ENCODE measurements at places on chromosomes 4 and X. TPM values are rescaled to one million over a fixed set of nuclear protein-coding genes. Genes with fewer than 3 reads are reported as not detected.

DNA sequence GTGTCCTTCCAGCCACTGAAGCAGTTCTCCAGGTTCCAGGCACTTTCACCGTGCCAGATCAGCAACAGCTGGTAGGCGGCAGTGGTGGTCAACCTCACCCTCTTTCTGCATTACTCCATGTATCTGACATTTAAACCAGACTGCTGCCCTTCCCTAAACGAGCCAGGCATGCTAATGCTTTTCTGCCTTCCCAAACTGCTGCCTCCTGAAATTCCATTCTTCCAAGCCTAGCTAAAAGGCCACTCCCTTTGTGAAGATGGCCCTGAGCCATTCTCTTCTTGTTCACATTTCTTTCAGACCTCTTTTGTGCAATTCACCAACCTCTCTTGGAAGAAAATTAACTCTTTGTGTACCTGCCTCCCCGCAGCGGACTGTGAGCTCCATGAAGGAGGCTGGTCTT, 73.7 kb downstream of the CHST7 start:
- no peaks in the 10 kb centered on the region for H3K36me3 ChIP-seq
- DNase-seq, result no peak
- no peaks in the 10 kb centered on the region for H3K27me3 ChIP-seq
- H3K4me3 ChIP-seq, result no peak overlapping the region
- no peak overlapping the region for H3K27ac ChIP-seq

- no peaks in the 10 kb centered on the region for H3K27me3 ChIP-seq
- no peaks in the 10 kb centered on the region for H3K4me1 ChIP-seq
- H3K4me3 ChIP-seq, result no peak overlapping the region
- no peak overlapping the region for H3K27ac ChIP-seq
- DNase-seq, result no peak
- H3K36me3 ChIP-seq, result no peaks in the 10 kb centered on the region
Observed at GRCh38 chr4:171025776-171026175, 787.4 kb upstream of the GALNTL6 start.

DNA sequence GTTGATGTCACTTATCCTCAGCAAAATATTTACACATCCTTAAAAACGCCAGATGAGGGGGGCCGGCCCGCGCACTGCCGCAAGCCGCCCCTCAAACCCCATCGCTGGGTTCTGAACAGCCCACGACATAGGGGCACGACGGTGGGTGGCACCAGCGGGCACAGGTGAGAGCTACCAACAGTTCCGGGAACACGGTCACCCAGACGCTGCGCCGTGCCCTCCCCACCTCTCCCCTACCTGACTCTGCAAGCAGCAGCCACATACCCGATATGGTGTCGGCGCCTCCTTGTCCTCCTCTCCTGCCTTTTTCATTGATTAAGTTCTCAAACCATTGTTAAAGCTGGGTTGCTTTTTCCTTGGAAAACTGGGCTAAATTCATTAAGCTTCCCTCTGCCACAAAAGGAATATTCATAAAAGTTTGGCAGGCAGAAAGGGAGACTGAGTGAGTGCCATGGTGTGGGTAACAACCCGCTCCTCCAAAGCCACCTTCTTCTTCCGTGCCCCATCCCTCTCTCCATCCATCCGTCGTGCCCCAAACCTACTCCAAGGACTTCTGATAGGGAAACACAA, 1.4 kb downstream of the RAI2 start:
- no peaks in the 10 kb centered on the region for H3K36me3 ChIP-seq
- peak overlapping the region; percentile 78 for H3K27ac ChIP-seq
- no peak for DNase-seq
- H3K4me1 ChIP-seq, result peaks cover 21% of the 10 kb centered on the region

- no peaks in the 10 kb centered on the region for H3K27me3 ChIP-seq
- DNase-seq, result no peak
- no peak overlapping the region for H3K4me3 ChIP-seq
- H3K36me3 ChIP-seq, result no peaks in the 10 kb centered on the region
Observed at GRCh38 chr4:81664079-81664478, 192.4 kb upstream of the RASGEF1B start.

GRCh38 chr4:2436301-2436700, 17.5 kb downstream of the CFAP99 start:
- no peak overlapping the region for H3K4me3 ChIP-seq
- no peaks in the 10 kb centered on the region for H3K36me3 ChIP-seq
- no peak overlapping the region for H3K27ac ChIP-seq
- H3K27me3 ChIP-seq, result no peaks in the 10 kb centered on the region

GRCh38 chr4:184459413-184459812, 14.9 kb downstream of the IRF2 start:
- DNase-seq, result no peak
- no peaks in the 10 kb centered on the region for H3K27me3 ChIP-seq
- H3K4me1 ChIP-seq, result peaks cover 41% of the 10 kb centered on the region
- no peaks in the 10 kb centered on the region for H3K36me3 ChIP-seq
- no peak overlapping the region for H3K27ac ChIP-seq
- no peak overlapping the region for H3K4me3 ChIP-seq

The NXF2 gene
- total RNA-seq, result not detected

- no peaks in the 10 kb centered on the region for H3K27me3 ChIP-seq
- peaks cover 8% of the 10 kb centered on the region for H3K4me1 ChIP-seq
- no peak overlapping the region for H3K4me3 ChIP-seq
- no peaks in the 10 kb centered on the region for H3K36me3 ChIP-seq
- no peak overlapping the region for H3K27ac ChIP-seq
Observed at GRCh38 chr4:165580351-165580905, 201.6 kb downstream of the CPE start.

The HTN1 gene
- total RNA-seq, result not detected

DNA sequence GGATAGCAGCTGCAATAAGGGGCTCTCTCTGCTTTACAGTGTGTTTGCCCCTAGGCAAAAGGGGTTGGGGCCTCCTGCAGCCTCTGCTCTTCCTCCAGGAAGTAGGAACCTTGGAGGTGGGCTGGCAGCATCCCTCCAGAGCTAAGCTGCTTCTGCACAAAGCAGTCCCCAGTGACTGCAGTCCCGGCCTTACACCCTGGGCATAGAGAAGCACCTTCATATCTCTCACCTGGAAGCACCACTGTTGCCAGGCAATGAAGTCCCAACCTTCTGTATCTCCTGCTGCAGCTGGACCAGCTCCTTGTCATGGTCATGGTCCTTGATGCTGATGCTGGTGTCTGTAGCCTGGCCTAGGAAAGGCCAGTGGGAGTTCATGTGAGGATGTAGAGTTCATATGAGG, 171.1 kb upstream of the TET2 start:
- no peak overlapping the region for H3K27ac ChIP-seq
- no peaks in the 10 kb centered on the region for H3K36me3 ChIP-seq
- no peaks in the 10 kb centered on the region for H3K27me3 ChIP-seq
- no peaks in the 10 kb centered on the region for H3K4me1 ChIP-seq
- DNase-seq, result no peak

DNA sequence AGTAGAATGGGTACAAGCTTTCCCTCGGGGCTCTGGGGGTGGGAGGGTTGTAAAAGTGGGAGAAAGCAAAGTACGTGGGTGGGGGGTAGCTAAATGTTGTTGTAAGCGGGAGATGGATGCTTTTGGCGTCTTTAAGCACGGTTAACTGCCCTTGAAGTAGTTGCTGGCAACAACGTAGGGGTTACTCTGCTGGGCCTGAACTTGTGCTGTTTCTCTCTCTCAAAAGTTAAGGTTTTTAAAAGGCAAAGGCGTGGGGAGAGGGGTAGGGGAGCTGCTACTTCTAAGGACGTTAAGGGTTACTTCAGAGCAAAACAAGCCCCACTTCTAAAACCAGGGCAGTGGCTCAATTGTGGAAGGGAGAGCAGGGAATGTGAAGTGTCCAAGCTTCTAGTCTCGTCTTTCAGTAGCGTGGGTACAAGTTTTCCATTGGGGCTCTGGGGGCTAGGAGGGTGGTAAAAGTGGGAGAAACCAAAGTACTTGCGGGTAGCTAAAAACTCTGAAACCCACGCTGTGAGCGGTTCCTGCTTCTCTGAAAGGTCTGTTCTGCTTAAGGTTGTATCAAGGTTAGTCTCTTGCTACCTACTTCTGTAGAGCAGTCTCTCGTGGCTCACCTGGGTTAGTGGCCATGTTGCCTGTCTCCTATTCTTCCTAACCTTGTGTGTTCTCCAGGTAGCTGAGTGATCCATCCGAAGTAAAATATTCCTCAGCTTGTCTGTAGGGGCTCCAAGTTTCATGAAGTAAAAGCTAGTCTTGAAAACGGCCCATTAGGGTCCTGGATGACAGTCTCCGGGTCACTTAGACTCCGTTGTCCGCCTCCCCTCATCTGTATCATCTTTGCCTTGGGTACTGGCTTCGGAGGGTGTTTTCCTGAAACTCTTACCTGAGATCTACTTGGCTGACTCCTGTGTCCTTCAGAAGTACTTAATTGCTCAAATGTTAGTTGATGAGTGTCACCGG, 1.7 kb upstream of the WDR1 start:
- peak overlapping the region; percentile 98 for H3K27ac ChIP-seq
- peaks cover 22% of the 10 kb centered on the region for H3K36me3 ChIP-seq
- no peak for DNase-seq
- peak overlapping the region; percentile 76 for H3K4me3 ChIP-seq
- H3K27me3 ChIP-seq, result no peaks in the 10 kb centered on the region

The THAP9 gene
- 3.7 TPM for total RNA-seq

DNA sequence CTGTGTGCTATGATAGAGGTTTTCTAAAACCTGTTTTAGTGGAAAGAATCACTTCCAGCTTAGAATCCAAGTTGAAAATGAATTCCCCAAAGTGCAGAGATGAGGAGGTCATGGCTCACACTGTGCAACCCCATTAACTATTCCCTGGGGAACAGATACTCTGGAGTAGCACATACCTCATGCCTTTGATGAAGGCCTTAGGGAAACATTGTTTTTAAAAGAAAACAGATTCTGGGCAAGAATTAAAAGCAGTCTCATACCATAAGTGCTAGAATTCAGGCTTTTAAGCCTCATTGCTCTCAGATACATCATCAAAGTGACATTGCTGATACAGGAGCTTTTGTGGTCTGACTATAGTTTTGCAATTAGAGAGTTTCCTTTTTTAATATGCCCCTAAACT, 115.1 kb downstream of the NDST4 start:
- H3K27me3 ChIP-seq, result no peaks in the 10 kb centered on the region
- no peaks in the 10 kb centered on the region for H3K36me3 ChIP-seq
- DNase-seq, result no peak
- no peak overlapping the region for H3K27ac ChIP-seq

DNA sequence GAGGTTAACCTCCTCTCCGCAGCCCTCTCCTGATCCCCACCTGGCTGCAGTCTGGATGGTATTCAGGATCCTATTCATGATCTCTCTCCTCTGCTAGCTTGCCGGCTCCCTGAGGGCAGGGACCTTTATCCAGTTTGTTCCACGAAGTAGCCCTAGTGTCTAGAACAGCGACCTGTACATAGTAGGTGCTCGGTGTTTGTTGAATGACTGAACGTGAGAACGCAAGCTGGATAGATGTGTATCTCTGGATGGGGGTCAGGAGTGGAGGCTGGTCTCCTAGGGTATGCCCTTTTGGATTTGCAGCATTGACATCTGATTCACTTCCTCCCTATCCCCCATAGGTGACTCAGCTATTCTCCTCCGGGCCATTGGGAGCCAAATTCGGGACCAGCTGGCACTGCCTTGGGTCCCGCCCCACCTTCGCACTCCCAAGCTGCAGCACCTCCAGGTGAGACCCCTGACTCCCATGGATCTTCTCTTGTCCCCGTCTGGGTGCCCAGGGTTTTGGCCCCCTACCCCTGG, 7.3 kb downstream of the CCDC22 start:
- H3K27me3 ChIP-seq, result no peaks in the 10 kb centered on the region
- DNase-seq, result no peak
- H3K27ac ChIP-seq, result no peak overlapping the region
- no peaks in the 10 kb centered on the region for H3K4me1 ChIP-seq
- peaks cover 31% of the 10 kb centered on the region for H3K36me3 ChIP-seq

- DNase-seq, result no peak
- H3K4me3 ChIP-seq, result no peak overlapping the region
- no peaks in the 10 kb centered on the region for H3K36me3 ChIP-seq
- no peaks in the 10 kb centered on the region for H3K4me1 ChIP-seq
Observed at GRCh38 chr4:152825336-152825735, 45.6 kb downstream of the ARFIP1 start.

GRCh38 chr4:127069675-127070074, 563.1 kb upstream of the INTU start:
- H3K36me3 ChIP-seq, result no peaks in the 10 kb centered on the region
- H3K27me3 ChIP-seq, result no peaks in the 10 kb centered on the region
- no peaks in the 10 kb centered on the region for H3K4me1 ChIP-seq
- no peak overlapping the region for H3K27ac ChIP-seq

All from esophagus muscularis mucosa (tissue), 4 donors.